Skin of body (tissue), 3 donors: ENCODE measurements at places on chromosomes 13 and 19. TPM values are rescaled to one million over a fixed set of nuclear protein-coding genes. Genes with fewer than 3 reads are reported as not detected.

BRCA2 gene
- 5.6 TPM for total RNA-seq

ZNF460 gene
- total RNA-seq = 95.8 TPM

PTGIR gene
- total RNA-seq = 3.8 TPM

OVOL3 gene
- not detected for total RNA-seq

KCNC3 gene
- 0.59 TPM for total RNA-seq

SELENOV gene
- not detected for total RNA-seq

ZNF470 gene
- total RNA-seq = 3.9 TPM

MCEMP1 gene
- total RNA-seq = 0.79 TPM

ZNF135 gene
- 9.5 TPM for total RNA-seq

ONECUT3 gene
- not detected for total RNA-seq

PSG7 gene
- total RNA-seq = not detected

SCN1B gene
- total RNA-seq = 1.4 TPM

SOHLH2 gene
- not detected for total RNA-seq

ZNF844 gene
- 13.2 TPM for total RNA-seq
